ENCODE measurements at places on chromosomes 4 and X.
A peak's percentile ranks its signal among the peaks of the same experiment; 100 is the strongest.

- no peak for DNase-seq
These were observed 1718.0 kb upstream of the PCDH7 start for GRCh38 chr4:29002151-29002550.

DNA sequence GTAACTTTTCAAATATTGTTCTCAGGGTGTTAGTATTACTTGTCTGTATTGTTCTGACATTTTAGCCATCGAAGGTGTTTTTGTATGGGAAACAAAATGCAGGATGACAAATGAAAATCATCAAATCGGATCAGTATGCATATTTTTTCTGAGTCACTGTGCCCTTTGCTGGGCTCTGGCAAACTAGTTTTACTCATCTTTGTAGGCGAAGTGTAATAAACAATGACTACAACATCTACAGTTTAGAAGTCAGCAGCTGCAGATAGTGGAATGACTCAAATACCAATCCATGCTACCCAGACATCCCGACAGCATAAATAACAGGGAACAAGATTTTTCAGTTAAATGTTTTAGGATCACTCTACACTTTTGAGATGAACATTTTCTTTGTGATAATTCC, 557.3 kb upstream of the TENM3 start:
- no peak for DNase-seq

DNA sequence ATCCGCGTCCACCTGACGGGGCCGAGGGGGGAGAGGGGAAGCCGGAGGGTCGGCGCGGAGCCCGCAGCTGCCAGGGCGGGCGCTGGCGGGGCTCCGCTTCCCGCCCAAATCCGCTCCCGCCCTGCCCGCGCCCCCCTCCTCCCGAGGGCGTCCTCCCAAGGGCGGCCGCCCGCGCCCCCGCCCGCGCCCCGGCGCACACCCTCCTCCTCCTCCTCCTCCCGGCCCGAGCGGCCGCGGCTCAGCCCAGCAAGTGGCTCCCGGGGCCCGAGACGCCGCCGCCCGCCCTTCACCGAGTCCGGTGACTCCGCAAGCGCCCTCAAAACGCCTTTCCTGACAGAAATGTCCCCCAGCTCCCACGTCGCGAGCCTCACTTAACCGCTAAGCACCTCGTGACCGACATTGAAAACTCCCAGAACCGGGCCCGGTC, 487 bp downstream of the HMGB2 start:
- DNase-seq, result peak; percentile 2

DNA sequence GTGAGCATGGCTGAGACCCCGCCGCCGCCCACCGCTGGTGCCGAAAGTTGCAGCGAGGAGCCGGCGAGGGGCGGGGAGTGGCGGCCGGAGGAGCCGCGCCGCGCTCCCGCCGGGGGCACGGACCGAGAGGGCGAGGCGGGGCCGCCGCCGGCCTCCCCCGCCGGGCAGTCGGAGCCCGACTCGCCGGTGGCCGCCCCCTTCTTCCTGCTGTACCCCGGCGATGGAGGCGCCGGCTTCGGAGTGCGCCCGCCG, 16.5 kb downstream of the UTP3 start:
- DNase-seq, result no peak

- no peak for DNase-seq
These were observed 22.5 kb upstream of the MSANTD1 start for GRCh38 chr4:3226467-3226866.

- DNase-seq, result no peak
These were observed 384.4 kb downstream of the PCDH7 start for GRCh38 chr4:31104577-31104976.

GRCh38 chr4:4560136-4560535, 18.3 kb upstream of the STX18 start:
- no peak for DNase-seq

DNA sequence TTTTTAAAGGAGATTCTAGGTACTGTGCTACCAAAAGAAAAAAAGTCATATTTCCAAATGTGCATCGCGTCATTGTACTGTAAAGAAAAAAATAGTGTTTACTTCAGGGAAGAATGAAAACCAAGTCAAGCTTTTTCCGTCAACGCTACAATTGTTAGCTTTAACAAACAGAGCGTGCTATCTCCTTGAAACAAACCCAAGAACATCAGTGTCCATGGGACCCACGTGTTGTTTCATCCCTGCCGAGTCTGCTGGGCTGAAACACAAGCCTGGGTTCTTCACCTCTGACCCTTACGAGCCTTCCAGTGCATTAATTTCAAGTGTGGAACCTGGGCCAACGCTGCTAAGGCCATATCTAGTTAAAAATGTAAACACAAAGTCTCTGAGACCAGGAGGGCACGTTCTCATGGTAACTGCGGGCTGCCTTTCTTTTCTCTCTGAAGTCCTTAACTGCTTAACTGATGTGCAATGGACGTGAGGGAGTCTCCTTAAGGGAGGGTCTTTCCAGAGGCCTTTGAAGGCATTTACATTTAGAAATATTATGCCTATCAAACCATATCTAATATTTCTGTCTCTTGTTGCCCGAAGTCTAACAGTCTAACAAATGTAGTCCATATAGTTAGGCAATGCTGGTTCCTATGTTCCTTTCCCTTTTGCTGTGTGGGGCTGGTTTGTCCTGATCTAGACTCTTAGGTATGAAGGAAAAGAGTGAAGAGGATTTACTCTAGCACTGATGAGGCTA, 36.3 kb downstream of the ING2 start:
- no peak for DNase-seq

DNA sequence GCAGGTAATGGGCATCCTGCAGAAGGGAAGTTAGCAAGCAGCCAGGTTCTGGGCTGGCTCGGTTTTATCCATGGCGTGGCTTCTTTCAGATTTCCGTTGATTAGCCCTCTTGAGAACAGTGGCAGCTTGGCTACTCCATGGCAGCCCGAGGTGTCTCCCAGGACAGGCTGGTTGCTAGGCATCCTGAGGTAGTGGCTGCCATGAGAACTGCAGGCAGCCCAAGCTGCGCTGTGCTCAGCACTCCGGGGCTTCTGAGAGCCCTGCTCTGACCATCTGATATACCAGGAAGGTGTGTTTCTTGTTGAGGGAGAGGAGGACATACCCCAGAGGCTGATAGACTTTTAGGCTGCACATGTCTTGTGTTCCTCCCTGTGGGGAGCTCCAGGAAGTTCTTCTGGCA, 253.4 kb upstream of the CASK start:
- no peak for DNase-seq

DNA sequence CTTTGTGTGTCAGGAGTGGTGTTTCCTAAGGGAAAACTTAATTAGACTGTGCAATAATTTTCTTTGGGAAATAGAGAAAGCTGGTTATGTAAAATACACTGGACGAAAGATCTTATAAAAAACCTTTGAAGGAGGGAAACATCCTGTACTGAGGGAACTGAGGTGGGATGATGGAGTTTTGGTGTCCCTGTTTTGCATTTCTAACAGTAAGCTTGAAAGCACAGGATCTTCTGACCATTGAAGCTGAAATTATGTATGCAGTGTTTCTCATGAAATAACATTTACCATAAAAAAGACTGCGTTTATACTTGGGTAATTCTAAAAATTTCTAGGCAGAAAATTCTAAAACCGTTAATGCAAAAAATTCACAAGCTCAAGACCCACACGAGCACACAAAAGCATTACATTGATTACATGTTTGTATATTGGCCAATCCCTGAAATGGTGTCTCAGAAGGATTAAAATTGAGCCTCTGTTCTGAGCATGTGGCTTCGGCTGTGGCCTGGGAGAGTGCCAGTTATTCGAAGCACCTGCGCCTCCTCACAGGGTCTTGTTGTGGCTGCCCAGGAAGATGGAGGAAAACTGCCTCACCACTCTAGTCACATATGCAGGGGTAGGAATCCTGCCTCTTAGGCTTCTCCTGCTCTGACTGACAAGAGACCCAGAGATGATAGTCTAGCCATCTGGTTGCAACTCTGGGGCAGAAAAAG, 49.5 kb downstream of the JADE3 start:
- DNase-seq, result no peak

GRCh38 chr4:181418496-181418895, 824.7 kb upstream of the TENM3 start:
- no peak for DNase-seq

DNA sequence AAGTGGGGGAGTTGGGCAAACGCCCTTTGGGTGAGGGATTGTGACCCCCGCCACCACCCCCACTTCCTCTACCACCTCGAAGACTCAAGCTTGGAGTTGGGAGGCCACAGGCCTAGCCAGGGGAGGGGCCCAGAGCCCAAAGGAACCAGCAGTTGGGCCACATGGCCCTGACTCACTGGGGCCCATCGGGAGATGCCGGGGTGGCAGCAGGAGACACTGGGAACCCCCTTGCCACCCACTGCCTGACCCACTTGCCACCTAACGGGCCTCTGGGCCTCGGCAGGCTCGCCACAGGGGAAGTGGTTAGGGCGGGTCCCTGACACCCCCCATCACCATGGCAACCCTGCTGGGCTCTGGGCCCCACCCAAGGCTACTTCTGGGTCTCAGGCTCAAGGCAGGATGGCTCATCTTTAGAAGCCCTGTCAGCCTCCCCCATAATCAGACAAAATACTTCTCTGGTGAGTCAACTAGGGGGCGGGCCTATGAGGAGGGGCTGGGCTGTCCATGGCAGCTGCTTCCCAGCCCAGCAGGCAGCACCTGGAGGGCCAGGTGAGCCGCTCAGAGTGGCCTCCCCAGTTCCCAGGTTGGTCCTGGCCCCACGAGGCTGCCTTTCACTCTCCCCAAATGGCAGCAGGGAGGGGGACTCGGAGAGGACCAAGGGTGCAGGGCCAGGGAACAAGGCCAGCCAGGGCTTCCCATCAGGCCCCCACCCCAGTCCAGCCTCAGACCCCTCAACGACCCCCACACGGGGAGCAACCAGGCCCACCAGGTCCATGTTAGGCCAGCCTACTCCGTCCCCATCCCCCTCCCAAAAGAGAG, 5.6 kb downstream of the FLNA start:
- DNase-seq, result peak; percentile 66

- DNase-seq, result no peak
These were observed 2.4 kb upstream of the FTSJ1 start for GRCh38 chrX:48473704-48473990.

- DNase-seq, result no peak
These were observed 60.9 kb downstream of the BMP15 start for GRCh38 chrX:50971395-50971794.

- peak; percentile 73 for DNase-seq
These were observed 26.8 kb downstream of the SH3TC1 start for GRCh38 chr4:8225706-8226443.

DNA sequence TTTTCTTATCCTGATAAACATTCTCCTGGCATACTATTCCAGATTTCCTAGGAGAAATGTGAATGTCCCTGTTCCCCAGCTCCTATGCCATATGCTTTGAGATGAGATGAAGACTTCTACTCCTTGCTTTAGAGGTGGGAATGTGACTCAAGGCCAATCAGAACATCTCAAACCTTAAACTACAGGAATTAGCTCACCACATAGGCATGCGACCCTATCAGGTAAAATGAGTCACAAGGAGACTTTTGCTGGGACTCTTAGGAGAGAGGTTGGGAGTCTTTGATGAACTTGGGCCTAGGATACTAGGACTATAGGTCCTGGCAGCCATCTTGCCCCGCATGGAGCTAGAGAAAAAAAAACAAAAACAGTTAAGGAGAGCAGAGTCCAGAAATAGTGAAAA, 5.8 kb upstream of the USO1 start:
- no peak for DNase-seq

GRCh38 chr4:6465955-6466354, 6.5 kb downstream of the PPP2R2C start:
- DNase-seq, result no peak

GRCh38 chrX:150781677-150782076, 88.5 kb downstream of the MTMR1 start:
- DNase-seq, result no peak

- DNase-seq, result no peak
These were observed 126.9 kb downstream of the MFAP3L start for GRCh38 chr4:169899295-169899694.

DNA sequence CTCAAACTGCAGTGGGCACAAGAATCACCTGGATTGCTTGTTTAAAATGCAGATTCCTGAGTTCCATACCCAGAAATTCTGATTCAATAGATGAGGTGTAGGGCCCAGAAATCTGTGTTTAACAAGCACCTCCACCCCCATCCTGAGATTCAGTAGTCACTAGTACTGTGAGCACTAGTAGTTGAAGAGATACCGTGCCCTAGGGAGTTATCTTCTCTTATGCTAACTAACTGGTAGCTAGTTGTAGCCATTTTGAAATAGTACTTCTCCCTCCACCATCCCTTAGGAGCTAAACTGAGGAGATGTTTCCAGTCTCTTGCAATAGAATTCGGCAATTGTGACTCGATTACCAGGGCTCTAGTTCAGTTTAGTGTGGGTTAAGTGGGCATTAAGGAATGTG, 18.4 kb downstream of the KLHL34 start:
- no peak for DNase-seq

GRCh38 chrX:44817029-44817428, 26.8 kb upstream of the DUSP21 start:
- DNase-seq, result no peak

DNA sequence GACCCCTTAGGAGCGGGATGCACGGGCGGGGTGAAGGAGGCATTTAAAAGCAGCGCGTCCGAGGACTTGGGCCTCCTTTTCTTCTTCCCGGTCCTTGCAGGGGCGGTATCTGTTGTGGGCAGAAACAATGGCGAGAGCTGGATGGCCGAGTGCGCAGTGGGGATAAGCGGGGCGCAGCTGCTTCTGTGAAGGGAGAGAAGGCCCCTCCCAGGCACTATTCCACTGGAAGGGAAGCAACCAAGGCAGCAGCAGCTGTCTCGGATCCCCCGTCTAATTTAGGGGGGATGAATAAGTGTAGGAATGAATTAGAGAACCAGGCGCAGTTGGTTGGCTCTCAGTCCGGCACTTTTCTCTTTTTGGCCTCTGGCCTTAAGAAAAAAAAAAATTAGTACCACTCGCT, 995 bp downstream of the SMARCA5 start:
- DNase-seq, result peak; percentile 15

GRCh38 chr4:185680617-185681016, 131.4 kb downstream of the SORBS2 start:
- no peak for DNase-seq

DNA sequence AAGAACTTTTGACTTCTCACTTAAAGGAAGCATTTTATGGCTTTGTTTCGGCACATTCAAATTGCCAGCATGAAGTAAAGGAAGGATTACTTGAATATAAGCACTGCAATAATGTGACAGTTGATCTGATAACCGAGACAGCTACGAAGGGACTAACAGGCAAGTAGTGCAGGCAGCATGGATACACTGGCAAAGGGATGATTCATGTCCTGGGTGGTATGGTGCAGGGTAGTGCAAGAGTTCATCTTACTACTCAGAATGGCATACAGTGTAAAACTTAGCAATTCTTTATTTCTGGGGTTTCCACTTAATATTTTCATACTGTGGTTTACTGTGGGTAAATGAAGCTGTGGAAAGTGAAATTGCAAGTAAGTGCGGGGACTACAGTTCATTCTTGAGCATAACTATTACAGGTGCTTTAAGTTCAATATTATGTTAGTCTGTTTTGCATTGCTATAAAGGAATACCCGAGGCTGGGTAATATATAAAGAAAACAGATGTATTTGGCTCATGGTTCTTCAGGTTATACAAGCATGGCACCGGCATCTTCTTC, 611.8 kb downstream of the SPOCK3 start:
- DNase-seq, result no peak

- DNase-seq, result no peak
These were observed 21.9 kb downstream of the TRIML1 start for GRCh38 chr4:188161167-188161566.
